ENCODE measurements at places on chromosomes 6 and 20.

- DNase-seq, result no peak
These were observed 194.0 kb downstream of the PKHD1 start for GRCh38 chr6:51893366-51893765.

- no peak for DNase-seq
These were observed 18.9 kb downstream of the KLHL31 start for GRCh38 chr6:53646606-53647005.

- DNase-seq, result no peak
These were observed 98.0 kb downstream of the RPP40 start for GRCh38 chr6:4905826-4906225.

GRCh38 chr6:36381502-36382389, 5.7 kb downstream of the ETV7 start:
- DNase-seq, result no peak

DNA sequence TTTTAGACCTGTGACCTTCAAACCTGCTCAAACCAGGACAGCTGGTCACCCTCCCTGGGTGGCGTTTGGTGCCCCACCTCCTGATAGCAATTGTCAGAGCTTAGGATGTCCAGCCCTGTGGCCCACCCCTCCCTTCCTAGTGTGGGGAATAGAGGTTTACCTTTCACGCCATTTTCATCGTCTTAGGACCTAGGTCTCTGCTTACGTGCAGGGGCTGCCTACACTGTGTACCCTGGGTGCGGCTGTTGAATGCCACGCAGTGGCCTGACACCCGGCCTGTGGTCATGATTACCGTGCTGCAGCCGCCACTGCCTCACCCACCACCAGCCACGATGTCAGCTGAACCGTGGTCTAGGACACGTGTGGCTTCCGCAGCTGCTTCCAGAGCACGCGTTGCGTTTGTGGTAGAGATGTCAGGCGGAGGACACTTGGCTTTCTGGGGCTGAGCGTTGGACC, 157.3 kb downstream of the DTNBP1 start:
- no peak for DNase-seq

DNA sequence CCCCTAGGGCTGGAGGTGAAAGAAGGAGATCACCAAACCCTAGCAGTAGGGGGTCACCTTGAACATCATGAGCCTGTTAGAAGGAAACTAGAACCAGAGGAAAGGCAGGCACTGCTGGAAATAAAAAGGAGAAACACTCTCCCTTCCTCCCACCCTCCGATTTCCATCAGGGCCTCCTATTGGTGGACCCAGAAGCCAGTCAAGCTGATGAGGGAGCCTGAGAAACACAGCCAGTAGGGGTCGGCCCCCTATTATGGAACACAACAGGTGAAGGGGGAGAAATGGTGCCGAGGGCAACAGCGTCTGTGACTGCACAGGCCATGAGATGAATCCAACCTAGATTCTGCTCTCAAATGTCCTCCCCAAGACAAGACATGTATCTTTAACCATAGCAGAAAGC, 156.1 kb upstream of the LRFN2 start:
- no peak for DNase-seq

DNA sequence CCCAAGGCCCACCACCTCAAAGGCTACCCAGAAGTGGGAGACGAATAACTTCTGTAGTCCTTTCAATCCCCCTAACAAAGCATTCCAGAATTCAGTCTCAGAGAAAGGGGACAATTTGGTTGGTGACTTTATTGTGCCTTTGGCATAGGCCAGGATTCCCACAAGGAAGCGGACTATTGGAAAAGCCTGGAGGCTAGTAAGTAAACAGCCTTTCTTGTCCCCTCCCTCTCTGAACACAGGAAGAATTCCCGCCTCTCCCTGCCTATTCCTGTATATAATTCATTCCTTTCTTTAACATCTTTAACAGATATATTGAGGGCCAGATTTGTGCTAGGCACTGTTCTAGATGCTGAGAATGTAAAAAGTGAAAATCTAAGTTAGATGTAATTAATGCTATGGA, 36.1 kb downstream of the RNF8 start:
- DNase-seq, result no peak

DNA sequence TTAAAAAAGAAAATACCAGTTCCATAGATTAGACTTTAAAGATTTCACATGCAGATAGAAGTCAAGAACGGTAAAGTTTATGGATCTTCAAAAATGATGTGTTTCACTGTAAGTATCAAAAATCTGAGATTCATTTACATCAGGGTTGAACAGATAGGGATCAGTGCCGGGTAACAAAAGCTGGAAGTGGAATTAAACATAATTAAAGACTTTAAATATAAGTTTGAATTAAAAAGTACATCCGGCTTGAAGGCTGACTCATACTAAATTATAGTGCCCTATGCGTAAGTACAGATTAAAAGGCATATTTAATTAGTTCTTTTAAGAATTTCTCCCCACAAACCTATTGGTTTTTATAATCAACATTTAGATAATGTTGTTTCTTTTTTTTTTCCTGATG, 312.7 kb downstream of the PRL start:
- no peak for DNase-seq

- no peak for DNase-seq
These were observed 35.3 kb downstream of the GRM4 start for GRCh38 chr6:34110610-34111009.

- no peak for DNase-seq
These were observed 51.3 kb downstream of the ATRN start for GRCh38 chr20:3521852-3522740.

DNA sequence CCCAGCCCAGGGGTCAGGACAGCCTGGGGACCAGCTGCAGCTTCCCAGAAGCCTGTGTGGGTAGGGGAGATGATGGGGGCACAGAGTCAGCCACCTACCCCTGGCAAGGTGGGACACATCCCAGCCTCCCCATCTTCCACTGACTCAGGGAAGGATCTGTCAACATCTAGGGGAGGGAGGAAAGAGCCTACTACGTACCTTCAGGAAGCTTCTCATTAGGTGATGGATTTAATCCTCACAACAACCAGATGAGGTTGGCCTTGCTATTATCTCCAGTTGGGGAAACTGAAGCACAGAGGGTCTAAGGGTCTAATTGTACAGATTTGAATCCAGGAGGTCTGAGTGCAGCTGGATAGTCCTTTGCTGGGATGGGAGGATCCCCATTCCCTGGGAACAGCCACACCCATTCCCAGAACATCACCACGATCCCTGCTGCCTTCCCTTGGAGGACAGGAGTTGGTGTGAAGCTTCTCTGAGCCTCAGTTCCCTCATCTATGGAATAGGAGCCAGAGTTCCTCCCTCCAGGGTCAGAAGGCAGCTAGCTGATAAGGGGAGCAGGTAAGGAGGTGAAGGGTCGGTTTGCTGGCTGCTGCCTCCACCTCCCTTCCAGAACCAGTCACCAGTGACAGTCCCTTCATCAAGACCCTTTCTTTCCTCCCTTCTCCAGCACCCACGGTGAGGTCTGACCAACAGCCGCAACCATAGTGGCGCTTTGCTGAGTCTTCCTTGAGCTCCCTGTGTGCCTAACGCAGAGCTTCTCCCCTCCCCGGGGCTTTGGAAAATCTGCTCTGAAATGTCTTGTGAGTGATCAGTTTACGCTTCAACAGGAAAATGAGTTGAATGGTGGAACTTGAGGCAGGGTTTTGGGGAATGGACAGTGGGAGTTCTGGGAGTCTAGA, 56.8 kb downstream of the CEBPB start:
- no peak for DNase-seq

- no peak for DNase-seq
These were observed 2.2 kb downstream of the MDFI start for GRCh38 chr6:41640426-41640825.

DNA sequence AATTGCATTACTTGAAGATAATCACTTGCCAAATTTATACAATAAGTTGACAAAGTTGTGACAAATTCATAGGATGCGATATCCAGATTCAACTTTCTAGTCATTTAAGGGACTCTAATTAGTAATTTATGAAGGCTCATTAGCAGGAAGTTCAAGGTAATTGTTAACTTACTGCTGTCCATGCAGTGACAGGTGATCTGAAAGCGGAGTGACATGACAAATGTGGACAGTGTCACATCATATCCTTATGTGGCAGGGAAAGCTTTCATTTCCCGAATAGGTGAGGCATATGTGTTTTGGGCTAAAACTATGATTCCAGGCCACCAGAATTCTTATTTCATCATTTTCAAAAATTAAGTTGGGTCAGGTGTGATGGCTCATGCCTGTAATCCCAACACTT, 115.9 kb upstream of the BMP2 start:
- DNase-seq, result no peak

GRCh38 chr6:169890049-169890448, 138.6 kb downstream of the ERMARD start:
- DNase-seq, result no peak

- DNase-seq, result no peak
These were observed 33.2 kb upstream of the ADGRF5 start for GRCh38 chr6:46954837-46955451.

- DNase-seq, result no peak
These were observed 267.1 kb downstream of the ERMARD start for GRCh38 chr6:170018422-170018935.

Data from activated CD4-positive, CD25-positive, alpha-beta regulatory T cell (primary cell).